Activated CD4-positive, alpha-beta T cell treated with anti-CD3 and anti-CD28 coated beads for 48 hours (primary cell): ENCODE measurements at places on chromosomes 1 and 21.

- no peak for DNase-seq
These were observed 72.5 kb upstream of the TNFSF18 start for GRCh38 chr1:173122958-173123852.

DNA sequence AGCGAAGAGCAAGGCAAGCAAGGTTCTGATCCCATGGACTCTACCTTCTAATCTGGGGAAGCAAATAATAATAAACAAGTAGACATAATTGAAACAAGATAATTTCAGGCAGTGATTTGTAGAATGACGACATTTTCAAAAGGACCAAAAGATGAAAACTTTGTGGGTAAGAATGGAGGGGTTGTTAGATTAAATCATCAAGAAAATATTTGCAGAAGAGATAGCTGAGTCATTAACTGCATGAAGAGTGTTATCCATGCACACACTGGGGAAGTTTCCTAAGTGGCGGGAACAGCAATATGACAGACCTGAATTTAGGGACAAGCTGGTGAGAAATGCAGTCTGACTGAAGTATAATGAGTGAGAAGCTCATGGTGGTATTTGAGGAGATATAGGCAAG, 583.1 kb upstream of the RGS18 start:
- no peak for DNase-seq

DNA sequence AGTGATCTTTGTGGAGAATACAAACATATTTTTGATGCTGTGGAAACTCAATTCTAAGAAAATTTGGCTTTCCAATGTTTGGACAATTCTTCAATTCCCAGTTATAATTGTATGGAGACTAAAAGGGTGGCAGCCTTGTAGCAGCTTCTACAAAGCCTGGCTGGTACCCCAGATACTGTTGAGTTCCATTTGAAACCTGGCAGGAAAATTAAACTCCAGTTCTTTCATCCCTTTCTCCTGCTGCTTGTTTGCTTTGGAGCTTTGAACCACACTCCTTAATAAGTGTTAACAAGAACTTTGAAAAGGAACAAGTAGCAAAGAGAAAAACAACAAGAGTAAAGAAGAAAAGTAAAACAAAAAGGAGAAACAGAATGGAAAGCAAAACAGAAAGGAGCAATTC, 172.6 kb upstream of the ADAMTS5 start:
- DNase-seq = no peak

DNA sequence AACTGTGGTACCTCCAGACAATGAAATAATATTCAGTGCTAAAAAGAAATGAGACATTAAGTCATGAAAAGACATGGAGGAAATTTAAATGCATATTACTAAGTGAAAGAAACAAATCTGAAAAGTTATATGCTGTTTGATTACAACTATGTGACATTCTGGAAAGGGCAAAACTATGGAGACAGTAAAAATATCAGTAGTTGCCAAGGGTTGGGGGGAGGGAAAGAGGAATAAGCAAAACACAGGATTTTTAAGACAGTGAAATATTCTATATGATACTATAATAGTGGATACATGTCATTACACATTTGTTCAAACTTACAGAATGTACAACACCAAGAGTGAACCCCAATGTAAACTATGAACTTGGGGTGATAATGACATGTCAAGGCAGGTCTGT, 38.2 kb upstream of the PKN2 start:
- DNase-seq = no peak

- DNase-seq = no peak
These were observed 49.4 kb downstream of the SYDE2 start for GRCh38 chr1:85151446-85151845.

GRCh38 chr1:172449585-172450523, 6.0 kb upstream of the PIGC start:
- DNase-seq = peak; percentile 33

DNA sequence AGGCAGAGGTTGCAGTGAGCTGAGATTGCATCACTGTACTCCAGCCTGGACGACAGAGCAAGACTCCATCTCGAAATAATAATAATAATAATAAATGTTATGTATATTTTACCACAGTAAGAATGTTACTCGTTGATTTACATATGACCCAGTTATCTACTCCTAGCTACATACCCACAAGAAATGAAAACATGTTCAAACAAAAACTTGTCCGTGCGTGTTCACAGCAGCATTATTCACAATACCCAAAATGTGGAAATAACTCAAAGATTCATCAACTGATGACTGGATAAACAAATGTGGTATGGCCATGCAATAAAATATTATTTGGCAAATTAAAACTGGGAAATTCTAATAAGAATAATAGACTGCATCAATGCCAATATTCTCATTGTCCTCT, 31.7 kb upstream of the ENSA start:
- no peak for DNase-seq

GRCh38 chr1:59236721-59237545, 60.0 kb upstream of the FGGY start:
- no peak for DNase-seq

DNA sequence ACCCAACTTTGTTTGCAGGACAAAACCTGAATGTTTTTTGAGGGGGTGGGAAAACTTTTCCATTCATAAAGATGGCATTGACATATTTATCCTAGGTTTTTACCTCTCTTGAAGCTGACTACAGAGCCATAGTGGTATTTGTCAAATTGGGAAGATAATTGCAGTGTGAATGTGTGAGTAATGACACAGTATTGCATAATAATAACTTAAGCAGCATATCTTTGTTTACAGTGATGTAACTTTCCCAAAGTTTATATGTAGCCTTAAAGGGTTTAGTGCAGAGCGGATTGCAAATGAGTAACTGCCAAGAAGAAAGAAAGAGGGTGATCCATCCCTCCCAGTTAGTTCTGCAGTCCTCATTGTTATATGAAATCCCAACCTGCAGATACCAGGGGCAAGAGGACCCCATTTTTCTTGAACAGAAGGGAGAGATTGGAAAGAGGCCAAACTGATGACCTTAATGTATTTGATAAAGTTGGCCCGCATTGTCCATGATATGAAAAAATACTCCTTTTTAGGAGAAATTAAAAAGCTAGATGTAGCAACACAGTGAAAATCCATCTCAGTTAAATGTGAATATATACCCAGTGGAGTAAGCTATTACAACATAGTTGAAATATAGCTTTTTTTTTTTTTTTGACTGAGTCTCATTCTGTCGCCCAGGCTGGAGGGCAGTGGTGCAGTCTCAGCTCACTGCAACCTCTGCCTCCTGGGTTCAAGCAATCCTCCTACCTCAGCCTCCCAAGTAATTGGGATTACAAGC, 23.7 kb upstream of the NFIA start:
- DNase-seq = no peak

- peak; percentile 22 for DNase-seq
These were observed 167.2 kb upstream of the HMCN1 start for GRCh38 chr1:185566995-185567394.

- no peak for DNase-seq
These were observed 158.8 kb downstream of the TOMM20 start for GRCh38 chr1:234969581-234970400.

GRCh38 chr1:71295350-71295749, 214.5 kb upstream of the ZRANB2 start:
- DNase-seq = no peak

DNA sequence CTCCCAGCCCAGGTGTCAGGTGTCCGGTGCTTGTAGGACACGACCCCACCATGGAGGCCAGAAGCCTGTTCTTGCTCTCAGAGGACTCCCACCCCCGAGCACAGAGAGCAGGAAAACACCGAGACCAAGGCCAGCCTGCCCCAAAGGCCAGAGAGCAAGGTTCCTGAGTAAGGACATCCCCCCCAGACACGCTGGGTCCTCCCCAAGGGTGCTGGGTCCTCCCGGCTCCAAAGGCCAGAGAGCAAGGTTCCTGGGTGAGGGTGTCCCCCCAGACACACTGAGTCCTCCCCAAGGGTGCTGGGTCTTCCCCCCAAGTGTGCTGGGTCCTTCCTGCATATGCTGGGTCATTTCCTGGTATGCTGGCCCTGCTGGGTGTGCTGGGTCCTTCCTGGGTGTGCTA, 40.0 kb downstream of the MEGF6 start:
- no peak for DNase-seq

- DNase-seq = no peak
These were observed 44.6 kb downstream of the MIGA1 start for GRCh38 chr1:77824079-77824478.

DNA sequence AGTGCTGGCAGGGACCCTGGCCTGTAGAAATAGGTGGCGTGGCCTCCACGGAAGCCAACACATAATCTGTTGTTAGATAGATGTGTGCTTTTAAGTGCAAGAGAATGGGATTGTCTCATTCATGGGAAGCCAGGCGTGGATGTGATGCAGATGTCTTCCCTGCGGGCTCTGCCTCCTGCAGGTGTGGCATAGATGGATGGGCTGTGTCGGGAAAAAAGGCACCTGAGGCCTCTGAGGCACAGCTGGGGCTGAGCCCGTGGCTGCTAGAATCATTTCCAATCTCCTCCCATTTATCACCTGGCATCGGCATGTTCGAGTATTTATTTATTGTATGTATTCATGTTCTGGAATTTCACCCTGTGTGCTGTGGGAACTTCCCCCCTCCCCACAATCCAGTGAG, 353.4 kb upstream of the AJAP1 start:
- DNase-seq = no peak

GRCh38 chr21:24290151-24290833, 1317.0 kb downstream of the MRPL39 start:
- peak; percentile 31 for DNase-seq

GRCh38 chr1:21308847-21309652, 18.8 kb upstream of the ECE1 start:
- no peak for DNase-seq

- DNase-seq = no peak
These were observed 110.4 kb downstream of the NFIA start for GRCh38 chr1:61192663-61193330.

DNA sequence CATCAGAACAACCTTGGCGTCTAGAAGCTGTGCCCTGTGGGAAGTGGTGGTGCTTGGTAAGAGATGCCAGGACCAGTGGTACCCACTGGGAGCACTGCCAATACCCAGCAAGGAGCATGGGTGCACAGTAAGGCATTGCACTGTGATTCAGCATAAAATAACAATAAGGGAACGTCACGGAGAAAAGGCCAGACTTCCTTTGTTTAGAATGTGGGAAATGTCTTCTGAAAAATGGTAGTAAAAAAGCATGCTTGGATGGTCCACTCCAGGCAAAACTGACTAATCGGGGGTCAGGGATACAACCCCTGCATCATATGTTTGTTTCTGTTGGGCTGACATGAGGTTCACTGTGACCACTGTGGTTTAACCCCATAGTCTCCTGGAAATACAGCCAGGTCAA, 14.7 kb downstream of the METTL18 start:
- no peak for DNase-seq

DNA sequence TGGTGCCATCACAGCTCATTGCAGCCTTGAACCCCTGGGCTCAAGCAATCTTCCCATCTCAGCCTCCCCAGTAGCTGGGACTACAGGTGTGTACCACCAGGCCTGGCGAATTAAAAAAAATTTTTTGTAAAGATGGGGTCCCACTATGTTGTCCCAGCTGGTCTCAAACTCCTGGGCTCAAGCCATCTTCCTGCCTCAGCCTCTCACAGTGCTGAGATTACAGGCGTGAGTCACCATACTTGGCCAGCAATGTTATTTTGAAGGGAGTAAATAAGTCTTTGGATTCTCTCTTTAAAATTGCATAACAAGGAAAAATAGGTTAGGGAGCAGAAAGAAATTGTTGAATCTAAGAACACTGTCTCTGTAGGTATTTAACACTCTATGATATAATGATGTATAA, 111.3 kb downstream of the RPS6KC1 start:
- DNase-seq = no peak

GRCh38 chr1:17957588-17958267, 149.9 kb upstream of the IGSF21 start:
- DNase-seq = no peak

- DNase-seq = no peak
These were observed 243.6 kb downstream of the TNR start for GRCh38 chr1:175499595-175500382.

GRCh38 chr1:56837244-56837939, 17.2 kb upstream of the C8A start:
- DNase-seq = no peak

DNA sequence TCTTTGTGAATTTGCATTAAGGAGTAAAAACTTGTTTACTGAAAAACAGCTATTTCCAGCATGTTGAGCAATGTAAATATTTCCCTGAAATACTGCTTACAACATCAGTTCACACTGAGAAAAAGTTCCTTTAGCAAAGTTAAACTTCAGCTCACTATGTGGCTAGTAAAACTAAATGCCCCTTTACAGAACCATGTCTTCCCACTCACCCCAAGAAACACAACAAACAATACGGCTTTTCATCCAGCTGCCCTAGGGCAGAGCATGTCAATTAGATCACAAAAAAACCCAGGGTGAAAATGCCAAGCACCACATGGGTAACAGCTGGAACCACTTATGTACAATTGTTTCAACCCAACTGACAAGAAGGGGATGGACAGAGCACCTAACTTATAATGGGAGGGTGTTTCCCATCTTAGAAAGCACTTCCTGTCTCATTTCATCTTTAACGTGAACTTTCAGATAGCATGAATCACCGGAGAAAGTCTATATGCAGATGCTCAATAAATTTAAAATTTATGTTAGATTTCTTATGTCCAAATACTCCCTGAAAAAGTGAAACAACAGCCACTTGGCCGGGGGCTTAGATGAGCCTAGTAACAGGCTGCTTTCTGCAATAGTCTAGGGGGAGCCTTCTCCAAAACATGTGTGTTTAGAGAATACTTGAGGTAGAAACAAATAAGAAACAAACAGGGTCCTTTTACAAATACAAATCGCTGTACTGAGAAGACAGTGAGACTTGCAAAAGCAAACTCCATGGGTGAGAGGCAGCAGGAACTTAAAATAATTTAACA, 6.6 kb downstream of the NID1 start:
- DNase-seq = no peak

DNA sequence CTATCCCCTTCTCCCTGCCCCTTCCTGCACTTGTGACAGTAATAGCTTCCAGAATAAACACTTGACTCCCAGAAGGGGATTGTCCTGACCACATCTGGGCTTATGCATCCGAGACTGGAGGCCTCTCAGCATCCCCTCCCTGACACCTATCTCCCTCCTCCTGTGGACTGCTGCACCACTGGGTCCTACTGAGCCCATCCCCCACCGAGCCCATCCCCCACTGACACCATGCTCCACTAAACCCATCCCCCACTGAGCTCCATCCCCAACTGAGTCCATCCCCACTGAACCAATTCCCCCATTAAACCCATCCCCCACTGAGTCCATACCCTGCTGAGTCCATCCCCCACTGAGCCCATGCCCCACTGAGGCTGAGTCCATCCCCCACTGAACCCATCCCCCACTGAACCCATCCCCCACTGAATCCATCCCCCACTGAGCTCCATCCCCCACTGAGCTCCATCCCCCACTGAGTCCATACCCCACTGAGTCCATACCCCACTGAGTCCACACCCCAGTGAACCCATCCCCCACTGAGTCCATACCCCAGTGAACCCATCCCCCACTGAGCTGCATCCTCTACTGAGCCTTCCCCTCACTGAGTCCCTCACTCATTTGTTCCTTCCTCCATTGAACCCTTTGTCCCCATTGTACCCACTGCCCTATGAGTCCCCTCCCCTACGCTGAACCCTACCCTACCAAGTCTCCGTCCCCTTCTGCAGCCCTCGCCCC, 5.6 kb downstream of the PDZK1IP1 start:
- no peak for DNase-seq
